ENCODE measurements at places on chromosomes 7 and 10. TPM values are rescaled to one million over a fixed set of nuclear protein-coding genes. Genes with fewer than 3 reads are reported as not detected.

The ZNF365 gene
- total RNA-seq: not detected

DNA sequence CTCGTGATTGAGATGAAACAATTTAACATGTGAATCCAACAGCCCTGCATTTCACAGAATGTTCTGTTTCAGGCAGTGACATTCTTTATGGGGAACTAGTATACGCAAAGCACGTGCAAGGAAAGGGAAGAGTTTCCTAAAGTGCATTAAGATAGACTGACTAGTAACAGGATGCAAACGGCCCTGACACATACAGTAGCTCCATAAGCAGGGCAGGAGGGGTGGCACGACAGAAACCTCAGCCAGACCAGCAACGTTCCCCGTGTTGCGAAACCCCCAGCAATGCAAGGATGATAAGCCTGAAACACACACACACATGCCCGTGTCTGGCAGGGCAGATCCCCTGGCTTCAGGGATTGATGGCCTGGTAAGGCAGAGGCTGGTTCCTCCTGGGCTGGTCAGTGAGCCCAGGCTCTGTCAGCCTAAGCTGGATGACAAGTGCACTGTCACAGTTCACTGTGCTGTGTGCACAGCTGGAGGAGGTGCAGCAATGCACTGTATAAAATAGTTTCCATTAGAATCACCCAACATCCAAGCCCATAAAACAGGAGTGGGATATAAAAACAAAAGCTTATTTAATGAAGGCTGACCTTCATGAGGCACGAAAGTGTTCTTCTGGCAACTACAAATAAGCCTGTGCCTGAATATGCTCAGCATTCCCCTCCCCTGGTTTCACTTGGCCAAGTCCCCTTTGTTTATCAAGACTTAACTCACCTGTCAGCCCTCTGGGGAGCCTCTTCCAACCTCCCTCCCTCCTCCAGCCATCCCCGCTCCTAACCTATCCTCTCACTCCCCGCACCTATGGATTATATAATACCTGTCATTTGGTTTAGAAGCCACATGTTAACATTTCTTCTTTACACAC is 88.8 kb downstream of the GSAP start:
- no peak for DNase-seq

The LRMDA gene
- total RNA-seq: not detected

The LIPN gene
- not detected for total RNA-seq

The VSIR gene
- 54.5 TPM for total RNA-seq

The WNT16 gene
- total RNA-seq: not detected

The NAT16 gene
- not detected for total RNA-seq

Data from activated naive CD4-positive, alpha-beta T cell treated with anti-CD3 and anti-CD28 coated beads, Interleukin-2, amount 50 U/mL, for 72 hours (primary cell).